ENCODE measurements at places on chromosomes 13 and 19.

GRCh38 chr13:96460609-96461008, 370.7 kb downstream of the HS6ST3 start:
- DNase-seq = no peak

- DNase-seq = no peak
Measured at GRCh38 chr13:111168107-111168506, 53.0 kb downstream of the ARHGEF7 start.

- peak; percentile 57 for DNase-seq
Measured at GRCh38 chr13:106498158-106498557, 37.3 kb downstream of the EFNB2 start.

- no peak for DNase-seq
Measured at GRCh38 chr19:41893899-41894298, 10.9 kb downstream of the ARHGEF1 start.

GRCh38 chr13:60148918-60149317, 14.8 kb downstream of the DIAPH3 start:
- DNase-seq = peak; percentile 14

DNA sequence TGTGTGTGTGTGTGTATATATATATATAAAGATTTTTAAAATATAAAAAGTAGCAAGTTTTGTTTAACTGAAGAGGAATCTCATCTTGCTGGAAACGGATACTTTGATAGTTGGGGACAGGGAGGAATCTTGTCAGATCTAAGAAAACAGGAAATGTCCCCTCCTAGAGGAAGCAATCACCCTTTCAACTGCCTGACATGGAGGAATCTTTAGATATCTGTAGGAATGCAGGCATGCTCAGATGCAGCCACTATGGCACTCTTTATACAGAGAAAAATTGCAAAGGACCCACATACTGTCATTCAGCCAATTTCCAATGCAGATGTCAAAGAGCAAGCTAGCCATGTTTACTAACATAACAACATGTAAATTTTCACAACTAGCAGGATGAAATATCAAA, 38.8 kb downstream of the ZNF611 start:
- no peak for DNase-seq

- no peak for DNase-seq
Measured at GRCh38 chr19:40630571-40631160, 29.5 kb downstream of the LTBP4 start.

- peak; percentile 10 for DNase-seq
Measured at GRCh38 chr19:28727480-28728159, 485.3 kb downstream of the UQCRFS1 start.

DNA sequence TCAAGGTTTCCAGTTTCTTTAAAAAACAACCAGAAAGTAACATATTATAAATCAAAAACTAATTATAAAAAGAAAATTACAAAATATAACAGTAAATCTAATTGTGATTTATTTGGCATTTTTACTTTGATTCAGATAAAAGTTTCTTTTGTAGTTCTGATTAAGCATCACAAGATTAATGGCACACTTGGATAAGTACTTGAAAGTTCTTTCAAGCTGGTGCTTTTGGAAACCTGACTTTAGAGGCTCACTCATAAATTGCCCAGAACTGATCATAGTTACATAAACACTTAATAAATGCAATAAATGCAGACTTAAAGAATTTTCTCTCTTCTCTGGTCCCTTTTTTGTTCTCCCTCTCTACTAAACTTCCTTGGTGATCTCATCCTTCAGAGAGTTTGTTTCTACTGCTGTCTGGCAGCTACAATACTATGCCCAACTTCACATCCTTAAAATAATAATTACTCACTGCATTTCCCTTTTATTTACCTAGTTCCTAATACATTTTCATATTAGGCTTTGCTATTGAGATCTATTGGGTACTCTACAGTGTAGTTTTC, 1417.0 kb downstream of the EFNB2 start:
- no peak for DNase-seq

DNA sequence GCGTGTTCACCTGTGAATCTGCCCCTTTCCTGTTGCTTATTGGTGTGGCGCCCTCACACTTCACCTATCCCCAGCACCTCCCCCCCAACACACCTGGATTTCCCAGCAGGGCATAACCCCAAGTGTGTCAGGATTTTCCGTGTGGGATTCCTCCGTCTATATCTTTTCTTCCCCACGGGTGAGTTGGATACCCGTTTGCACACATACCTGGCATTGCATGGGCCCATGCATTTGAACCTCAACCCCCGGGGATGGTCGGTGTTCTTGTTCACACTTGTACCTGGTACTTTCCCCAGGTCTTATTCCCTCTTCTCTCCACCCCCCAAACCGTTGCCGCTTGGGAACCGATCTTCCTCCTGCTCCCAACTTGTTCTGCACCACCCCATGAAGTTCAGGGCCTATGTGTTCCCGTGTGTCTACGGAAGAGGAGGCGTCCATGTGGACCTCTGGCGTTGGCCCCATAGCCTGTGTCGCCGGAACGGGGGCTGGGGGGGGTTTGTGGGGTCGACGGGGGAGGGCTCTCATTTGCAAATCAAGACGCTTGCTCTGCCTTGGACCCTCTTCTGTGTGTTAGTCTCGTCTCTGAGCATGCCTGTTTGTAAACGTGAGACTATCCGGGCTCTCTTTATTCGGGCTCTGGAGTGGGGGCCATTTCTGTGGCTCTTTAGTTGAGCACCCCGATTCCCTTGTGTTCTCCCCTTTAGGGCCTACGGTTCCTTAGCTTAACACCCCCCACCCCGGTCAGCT, 1.7 kb downstream of the PRR12 start:
- DNase-seq = no peak

GRCh38 chr13:94109715-94110374, 369.6 kb downstream of the DCT start:
- DNase-seq = no peak

GRCh38 chr19:47151627-47152026, 21.0 kb downstream of the SAE1 start:
- DNase-seq = no peak

- no peak for DNase-seq
Measured at GRCh38 chr19:720345-721160, 11.8 kb downstream of the PALM start.

DNA sequence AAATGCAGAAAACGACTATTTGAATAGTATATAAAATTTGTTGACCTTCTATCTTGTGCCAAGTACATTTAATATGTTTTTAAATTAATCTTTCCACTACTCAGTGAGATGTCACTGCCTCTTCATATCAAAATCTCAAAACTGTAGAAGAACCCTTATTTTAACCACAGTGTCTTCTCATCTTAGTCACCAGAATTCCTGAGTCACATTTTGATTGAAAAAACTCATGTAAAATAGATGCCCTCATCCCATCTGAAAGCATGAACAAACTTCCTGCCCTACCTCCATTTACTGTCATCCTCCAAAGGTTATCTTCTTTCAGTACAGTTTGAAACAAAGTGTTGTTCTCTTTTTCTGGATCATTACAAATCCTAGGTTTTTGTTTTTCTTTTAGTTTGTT, 1215.4 kb downstream of the PCDH9 start:
- DNase-seq = no peak

DNA sequence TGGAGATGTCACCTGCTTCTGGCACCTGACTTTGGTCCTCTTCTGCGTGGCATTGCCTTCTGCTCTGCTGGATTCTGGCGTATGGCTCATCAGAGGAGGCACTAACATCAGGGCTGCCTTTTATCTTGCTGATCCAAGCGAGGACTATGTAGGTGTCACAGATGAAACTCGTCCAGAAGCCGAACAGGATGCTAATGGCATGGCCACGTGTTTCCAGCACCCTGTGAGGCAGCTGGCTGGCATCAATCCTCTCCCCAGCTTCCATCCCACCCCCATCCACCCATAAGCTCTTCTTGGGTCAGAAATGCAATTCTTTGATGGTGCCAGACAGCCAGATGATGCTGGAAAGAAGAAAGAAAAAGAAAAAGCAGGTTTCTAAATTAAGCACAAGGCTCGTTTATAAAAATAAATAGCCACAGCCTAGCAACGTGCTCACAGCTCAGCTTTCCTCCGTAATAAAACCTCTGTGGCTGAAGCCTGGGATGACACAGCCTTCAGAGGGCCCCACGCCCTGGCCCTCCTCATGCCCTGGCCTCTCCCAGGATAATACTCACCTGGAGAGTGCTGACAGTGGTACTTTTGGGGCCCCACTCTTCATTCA, 212.9 kb upstream of the SERP2 start:
- DNase-seq = no peak

GRCh38 chr19:3656073-3656746, 29.6 kb upstream of the CACTIN start:
- no peak for DNase-seq

- DNase-seq = no peak
Measured at GRCh38 chr13:86741762-86742285, 929.3 kb upstream of the SLITRK5 start.

GRCh38 chr19:40387155-40387554, 2.8 kb downstream of the HIPK4 start:
- DNase-seq = no peak

DNA sequence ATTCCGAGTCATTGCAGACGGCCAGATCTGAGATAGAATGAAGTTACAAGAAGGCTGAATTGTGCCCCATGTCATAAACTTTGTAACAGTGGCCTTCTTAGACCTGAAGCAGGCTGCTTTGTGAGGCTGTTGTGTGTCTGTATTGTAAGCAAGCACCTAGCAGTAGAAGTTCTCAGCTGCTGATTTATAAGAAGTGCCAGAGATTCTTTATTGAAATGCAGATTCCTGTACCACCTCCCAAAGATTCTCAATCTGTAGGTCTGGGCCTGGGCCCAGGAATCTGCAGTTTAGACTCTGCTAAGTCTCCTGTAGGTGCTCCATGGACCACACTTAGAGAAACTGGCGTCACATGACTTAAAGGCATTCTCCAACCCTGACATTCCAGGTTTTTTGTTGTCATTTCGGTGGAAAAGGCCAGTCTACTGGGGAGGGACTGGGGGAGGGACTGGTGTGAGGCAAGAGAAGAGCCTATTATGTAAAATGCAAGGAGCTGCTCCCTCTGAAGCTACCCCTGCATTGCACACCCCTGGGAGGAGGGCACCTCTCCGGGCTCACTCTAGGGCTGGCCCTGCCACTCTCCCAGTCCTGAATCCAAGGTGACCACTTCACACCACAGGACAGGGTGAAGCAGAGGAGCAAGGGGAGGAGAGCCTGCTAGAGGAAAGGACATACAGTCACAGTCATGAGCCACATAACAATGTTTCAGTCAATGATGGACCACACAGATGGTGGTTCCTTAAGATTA, 769 bp upstream of the TMEM272 start:
- no peak for DNase-seq

DNA sequence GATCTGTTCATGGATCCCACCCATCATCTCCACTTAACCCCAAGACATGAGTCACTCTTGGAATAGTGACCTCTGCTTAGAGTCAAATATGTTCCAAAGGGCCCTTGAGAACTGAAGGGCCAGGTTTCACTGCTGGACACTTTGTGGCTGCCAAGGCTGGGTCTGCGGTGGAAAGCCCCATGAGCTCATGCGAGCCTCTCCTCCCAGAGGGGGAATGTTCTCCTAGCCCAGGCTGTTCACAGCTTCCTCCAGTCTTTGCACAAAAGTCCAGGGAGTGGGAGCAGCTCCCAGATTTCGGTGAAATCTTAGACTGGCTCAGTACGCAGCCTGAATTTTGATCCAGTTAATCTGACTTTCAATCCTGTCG, 732 bp upstream of the DCLK1 start:
- no peak for DNase-seq

DNA sequence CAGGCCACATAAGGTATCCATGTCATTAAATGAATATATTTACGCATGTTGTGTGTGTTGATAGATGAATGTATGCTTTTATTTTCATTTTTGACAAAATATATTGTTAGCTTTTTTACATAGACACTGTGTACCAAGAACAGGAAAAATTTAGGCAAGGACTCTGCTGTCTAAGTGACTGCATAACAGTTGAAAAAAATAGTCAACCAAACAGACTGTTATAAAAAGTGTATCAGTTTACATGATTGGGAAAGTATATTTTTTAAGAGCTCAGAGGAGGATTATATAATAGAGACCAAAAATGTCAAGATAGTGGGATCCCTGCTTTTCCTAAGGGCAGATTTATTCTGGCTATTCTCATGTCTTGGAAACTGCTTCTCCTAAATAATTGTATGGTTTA, 858.0 kb downstream of the SLITRK1 start:
- no peak for DNase-seq

- DNase-seq = no peak
Measured at GRCh38 chr19:28239270-28239669, 973.7 kb downstream of the UQCRFS1 start.

DNA sequence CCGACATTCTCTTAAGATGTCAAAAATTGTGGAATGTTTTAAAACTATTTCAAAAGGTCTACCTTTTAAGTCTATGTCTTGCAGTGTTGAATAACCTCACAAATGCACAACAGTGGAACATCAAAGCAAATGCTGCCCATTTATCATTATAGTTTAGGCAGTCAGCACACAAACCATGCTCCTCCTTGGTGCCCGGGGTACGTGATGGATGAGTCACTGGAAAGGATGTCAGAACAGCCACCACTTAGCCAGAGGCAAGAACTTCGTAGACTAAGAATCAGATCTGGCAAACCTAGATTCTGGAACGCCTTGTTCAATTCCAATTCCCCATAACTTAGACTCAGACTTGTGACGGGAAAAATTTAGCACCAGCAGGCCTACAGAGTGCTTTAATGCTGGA, 343.6 kb downstream of the FGF9 start:
- no peak for DNase-seq

DNA sequence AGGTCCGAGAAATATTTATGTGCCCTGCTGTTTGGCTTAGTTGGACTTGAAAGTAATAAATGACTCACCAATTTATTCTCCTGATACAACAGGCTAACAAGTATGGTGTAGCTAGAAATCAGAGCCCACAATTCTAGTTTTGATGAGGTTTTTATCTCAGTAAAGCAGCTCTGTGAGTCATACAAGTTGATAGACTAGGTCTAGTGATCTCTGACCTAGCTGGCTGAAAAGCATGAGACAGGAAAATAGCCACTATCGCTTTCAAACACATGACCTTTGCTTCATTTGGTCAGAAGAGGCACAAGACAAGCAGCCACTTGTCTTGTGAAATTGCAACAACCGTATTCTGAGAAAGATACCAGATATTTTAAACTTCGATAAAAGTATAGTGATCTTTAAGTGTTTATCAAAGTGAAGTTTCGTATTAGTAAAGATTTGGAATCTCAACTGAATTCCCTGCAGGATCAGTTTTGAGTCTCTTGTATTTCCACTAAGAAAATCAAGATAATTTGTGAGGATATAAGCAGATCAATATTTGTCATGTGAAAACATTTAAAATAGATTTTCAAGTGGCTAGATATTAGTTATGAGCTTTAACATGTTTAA, 126.7 kb downstream of the MAB21L1 start:
- DNase-seq = no peak

Measured in GF-D8 (cell line).